Hematopoietic multipotent progenitor cell (in vitro differentiated cells): ENCODE measurements at places on chromosomes 16 and 17.

DNA sequence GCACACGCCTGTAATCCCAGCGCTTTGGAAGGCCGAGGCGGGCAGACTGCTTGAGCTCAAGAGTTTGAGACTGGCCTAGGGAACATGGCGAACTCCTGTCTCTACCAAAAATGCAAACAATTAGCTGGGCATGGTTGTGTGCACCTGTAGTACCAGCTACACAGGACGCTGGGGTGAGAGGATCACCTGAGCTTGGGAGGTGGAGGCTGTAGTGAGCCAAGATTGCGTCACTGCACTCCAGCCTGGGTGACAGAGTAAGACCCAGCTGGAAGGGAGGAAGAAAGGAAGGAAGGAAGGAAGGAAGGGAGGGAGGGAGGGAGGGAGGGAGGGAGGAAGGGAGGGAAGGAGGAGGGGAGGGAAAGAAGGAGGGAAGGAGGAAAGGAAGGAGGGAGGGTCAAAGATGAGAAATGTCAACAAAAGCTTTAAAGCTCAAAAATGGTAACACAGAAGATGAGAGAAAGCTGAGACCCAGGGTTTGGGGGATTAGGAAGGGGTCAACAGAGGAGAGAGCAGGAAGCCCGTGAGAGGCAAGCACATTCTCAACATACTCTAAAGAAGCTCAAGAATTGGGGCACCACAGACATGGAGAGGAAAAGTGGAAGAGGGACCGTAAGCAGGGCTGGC, 5.0 kb upstream of the KRT19 start:
- no peak for DNase-seq

DNA sequence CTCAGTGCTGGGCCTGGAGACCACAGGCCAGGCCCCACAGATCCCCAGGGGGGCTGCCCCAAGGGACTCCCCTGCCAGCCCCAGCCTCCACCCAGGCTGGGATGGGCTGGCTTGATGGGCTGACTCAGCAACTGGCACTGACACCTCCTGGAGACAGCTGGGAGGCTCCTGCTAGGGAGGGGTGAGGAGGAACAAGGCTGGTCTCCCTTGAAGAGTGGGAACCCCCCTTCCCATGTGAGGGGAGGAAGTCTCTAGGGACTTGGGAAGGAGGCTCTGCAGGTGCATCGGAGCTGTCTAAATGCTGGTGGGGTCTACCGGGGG, 10.4 kb downstream of the NHERF1 start:
- no peak for DNase-seq

GRCh38 chr17:79174193-79174765, 99.7 kb downstream of the ENGASE start:
- DNase-seq, result no peak

GRCh38 chr17:67488161-67488560, 111.1 kb downstream of the PITPNC1 start:
- no peak for DNase-seq

DNA sequence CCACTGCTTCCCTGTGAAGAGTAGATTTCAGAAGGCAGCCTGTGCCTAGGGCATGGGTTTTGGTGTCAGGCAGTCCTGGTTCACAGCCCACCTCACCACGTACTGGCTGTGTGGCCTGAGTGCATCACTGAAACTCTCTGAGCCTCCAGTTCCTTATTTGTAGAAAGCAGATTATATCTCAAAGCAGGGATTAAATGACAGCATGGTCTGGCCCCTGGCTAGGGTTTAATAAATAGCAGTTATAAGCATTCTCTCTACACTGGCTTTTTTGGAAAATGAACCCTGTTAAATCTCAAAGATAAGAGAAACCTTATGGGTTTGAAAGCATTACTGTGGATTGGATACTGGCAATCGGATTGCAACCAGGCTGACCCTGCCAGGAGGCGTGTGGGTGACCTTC, 2.9 kb upstream of the MT1M start:
- DNase-seq, result no peak

GRCh38 chr17:673200-673681, 41.4 kb downstream of the VPS53 start:
- no peak for DNase-seq

DNA sequence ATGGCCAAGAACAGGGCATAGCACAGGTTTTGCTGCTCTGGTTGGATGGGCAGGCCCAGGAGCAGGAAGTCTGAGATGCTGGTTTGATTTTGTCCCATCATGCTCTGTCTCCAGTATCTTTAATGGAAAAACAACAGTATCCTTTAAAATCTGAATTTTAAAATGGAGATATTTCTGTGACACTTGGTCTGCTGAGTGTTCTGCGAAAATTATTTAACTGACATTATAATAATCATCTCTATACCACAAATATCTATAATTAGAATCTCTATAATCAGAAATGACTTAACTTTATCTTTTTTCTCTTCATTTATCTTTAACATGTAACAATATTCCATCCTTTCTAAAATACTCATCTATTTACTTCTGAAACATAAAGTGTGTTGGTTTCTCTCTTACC, at the start of gene OR1E1:
Gene OR1E1 (minus strand): TSS at position 101 of the 400 bp plus-strand sequence. CDS start 0 bp downstream, at position 101.
- no peak for DNase-seq

GRCh38 chr17:40555296-40556190, 9.7 kb downstream of the CCR7 start:
- no peak for DNase-seq

DNA sequence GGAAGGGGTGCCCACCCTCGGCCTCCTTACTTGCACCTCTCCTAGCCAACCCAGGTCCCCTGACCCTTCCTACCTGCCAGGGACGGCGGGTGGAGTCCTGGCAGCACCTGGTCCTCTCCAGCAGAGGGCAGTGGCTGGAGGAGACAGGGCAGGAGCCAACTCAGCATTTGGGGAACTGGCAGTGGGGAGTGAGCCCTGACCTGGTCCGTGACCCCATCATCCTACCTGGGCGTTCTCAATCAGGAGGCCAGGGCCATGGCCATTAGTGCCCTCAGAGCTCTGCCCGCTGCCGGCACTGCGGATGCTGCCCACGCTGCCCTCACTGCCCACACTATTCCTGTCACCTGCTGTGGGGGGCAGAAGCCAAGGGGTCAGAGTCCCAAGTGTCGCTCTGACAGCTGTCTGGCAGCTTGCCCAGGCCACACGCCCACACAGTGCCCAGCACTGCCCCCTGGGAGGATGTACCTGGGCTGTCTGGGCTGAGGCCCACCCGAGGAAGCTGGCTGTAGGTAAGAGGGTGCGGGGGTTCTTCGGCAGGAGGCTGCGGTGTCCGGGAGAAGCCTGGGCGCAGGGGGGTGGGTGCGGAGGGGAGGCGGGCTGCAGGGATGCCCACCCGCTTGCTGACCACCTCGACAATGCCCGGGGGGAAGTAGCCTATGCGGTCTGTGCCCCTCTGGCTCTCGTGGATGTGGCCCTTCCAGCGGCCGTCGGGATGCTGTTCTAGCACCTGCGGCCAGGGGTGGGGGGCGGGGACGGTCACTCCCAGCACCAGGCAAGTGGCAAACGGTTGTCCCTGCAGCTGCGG, 10.8 kb downstream of the CASKIN2 start:
- DNase-seq, result no peak

- peak; percentile 76 for DNase-seq
Measured at GRCh38 chr16:67155295-67156142, 4.2 kb downstream of the TRADD start.

GRCh38 chr17:50219342-50219741, 17.9 kb upstream of the COL1A1 start:
- DNase-seq, result no peak

DNA sequence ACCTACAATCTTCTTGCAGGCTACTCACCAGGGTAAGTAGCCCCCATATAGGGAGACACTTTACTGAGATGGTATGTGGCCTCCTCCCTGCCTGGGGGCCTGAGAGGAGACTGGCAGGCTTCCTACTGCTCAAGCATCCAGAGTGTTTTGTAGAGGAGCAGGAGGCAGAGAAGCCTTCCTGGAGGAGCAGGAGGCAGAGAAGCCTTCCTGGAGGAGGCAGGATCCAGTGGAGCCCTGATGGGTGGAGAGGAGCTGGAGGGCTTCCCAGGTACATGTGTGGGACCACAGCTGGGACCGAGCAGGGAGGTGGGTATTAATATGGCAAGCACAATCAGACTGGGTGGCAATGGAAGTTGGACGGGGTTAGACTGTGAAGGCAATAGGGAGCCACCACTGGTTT, 2.1 kb upstream of the ADGRG5 start:
- no peak for DNase-seq

DNA sequence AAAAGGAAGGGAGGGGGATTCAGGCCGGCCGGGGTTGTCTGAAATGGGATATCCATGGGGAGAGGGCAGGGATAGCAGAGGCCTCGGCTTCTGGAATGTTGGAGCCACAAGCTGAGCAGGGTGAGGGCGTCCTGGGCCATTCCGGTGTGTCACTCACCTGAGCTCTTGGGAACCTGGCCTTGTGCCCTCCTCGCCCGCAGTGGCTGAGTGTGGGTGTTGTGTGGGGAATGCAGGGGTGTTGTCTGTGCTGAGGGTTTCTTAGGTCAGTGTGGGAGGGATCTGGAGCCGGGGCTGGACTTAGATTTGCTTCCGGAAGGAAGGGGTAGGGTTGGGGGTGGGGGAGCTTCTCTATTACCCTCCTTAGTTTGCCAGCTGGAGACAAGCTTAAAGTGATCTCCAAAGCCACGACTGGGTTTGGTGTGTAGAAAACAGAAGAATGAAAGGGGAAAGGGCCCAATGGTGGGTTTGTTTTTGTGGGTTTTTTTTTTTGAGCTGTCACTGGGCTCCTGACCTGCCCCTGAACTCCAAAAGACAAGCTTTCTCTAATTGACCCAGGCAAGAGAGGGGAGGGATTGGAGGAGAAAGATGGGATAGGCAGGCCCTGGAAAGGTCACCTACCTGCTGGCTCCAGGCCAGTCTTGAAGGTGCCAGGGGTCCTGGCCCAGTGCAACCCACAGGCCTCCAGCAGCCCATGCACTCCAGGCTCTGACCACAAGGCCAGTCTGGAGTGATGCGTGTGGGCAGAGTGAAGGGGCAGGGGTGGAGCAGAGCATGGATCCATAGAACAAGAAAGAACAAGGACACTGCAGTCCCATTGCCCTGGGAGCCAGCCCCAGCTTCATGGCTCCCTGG, at the start of gene SULT1A2:
Gene SULT1A2 (minus strand): TSS at position 211 of the 852 bp plus-strand sequence. CDS start 1,120 bp downstream, outside the sequence.
- DNase-seq, result peak; percentile 16

GRCh38 chr17:71900621-71901229, 220.1 kb upstream of the SOX9 start:
- DNase-seq, result no peak
